ENCODE measurements at places on chromosomes 4 and X.

DNA sequence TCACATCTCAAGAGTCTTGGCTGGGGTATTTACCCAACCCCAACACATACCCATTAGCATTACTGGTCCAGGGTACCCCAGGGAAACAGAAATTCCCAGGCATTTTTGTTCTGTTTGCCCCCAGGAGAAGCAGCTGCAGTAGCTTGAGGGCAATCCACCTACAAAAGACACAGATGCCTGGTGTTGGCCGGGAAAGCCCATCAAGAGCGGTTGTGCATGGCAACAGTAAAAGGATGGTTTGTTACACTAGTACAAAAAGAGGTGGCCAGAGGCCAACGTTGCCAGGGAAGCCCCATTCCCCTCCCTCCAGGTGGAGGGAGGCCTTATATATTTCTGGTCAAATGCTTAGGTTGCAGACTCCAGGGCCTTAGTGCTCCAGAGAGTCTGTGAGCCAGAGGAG is 637.8 kb downstream of the BCOR start:
- no peak for DNase-seq

GRCh38 chr4:145189981-145190380 is 9.6 kb upstream of the OTUD4 start:
- no peak for DNase-seq

DNA sequence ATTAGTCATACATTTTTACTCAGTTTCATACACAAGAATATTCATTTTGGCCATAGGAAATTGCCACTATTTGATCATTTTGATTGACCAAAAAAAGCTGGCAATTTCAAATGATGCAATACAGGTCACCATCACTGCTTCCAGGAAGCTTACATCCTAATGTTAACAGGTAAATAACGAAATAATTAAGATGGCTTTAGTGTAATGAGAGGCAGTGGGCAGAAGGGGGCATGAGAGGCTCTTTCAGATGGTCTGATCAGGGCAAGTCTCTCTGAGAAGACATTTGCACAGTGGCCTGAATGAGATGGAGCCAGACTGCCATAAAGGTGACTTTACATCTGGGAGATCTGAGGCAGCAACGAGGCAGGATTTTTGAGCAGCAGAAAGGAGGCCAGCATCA is 170.7 kb downstream of the SLIT2 start:
- peak; percentile 40 for DNase-seq

DNA sequence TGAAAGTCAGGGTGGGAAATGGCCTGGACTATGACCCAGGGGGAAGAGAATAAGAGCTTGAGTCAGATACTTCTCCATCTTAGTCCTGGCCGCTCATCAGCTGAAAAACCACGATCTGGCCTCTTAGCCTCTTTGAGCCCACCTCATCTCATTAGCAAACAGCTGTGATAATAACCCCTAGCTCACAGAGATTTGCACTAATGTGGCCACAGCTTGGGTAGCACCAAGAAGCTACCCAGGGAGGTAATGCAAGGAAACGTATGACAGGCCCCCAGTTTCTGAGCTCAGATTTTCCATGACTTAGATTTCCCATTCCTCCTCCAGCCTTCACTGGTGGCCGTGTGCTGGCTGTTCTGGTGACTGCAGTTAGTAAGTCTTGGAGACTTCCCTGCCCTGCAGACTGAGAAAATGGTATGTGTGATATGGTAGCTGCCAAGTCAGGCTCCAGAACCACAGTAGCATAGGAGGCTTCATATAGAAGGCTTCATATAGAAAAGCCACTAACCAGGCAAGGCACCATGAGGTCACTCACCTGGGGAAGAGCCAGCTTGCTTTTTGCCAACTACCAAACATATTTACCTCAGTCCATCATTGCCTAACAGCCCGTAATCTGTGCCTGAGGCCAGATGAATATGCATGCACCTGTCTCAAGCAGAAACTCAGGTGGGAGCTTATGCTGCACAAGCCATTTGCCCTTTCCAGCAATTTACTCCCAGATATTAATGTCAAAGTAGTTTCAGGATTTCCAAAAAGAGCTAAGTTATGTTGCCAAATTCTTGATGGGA is 51.4 kb upstream of the GABRE start:
- no peak for DNase-seq

- DNase-seq, result no peak
These were observed 94.2 kb upstream of the MAMLD1 start for GRCh38 chrX:150268839-150269355.

DNA sequence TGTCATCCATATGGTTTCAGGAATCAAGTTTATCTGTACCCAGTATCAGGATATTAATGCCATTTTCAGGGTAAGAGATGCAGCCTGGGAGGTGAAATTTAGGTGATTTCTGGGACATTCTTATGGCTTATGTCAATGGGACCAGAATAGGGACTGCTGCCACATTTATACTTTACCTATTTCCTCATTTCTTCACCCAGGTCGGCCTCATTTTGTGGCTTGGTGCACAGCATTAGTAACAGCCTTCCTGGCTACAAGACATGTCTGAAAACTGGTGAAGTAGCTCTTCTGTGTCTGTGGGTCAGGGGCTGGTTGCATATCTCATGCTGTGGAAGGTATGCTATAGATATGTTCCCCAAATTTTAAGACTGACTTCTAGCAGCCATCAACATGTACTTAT is 284.8 kb downstream of the AFF2 start:
- no peak for DNase-seq

- no peak for DNase-seq
These were observed 17.7 kb upstream of the MAD2L1 start for GRCh38 chr4:120084327-120084726.

GRCh38 chr4:175702703-175703102 is 109.4 kb downstream of the GPM6A start:
- DNase-seq, result no peak

- no peak for DNase-seq
These were observed 146.6 kb downstream of the PPA2 start for GRCh38 chr4:105327222-105327621.

DNA sequence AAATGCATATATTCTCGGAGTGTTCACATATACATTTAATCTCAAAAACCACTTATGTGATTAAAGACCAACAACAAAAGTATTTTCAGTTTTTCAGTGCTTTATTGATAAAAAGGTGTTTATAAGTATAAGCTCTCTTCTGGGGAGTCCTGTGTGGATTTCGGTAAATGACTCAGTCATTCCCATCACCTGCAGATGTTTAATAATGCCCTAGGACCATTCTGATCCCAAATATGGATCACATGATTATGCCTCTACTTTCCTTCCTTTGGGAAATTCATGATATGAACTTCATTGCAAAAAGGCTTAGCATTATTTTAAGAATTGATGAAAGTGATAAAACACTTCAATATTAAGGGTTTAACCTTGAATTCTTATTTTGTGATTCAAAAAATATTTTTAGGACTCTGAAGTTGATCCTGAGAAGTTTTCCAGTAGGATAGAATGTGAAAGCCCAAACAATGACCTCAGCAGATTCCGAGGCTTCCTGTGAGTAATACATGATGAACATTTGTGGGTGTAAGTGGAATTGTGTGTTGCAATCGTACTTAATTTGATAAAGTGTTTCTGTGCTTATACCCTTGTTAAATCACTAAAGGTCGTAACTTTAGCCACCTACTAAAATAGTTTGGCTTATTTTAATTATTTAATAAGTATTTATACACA is 40.2 kb downstream of the ATP10D start:
- no peak for DNase-seq

- DNase-seq, result no peak
These were observed 214.5 kb downstream of the KCNIP4 start for GRCh38 chr4:21733894-21734630.

DNA sequence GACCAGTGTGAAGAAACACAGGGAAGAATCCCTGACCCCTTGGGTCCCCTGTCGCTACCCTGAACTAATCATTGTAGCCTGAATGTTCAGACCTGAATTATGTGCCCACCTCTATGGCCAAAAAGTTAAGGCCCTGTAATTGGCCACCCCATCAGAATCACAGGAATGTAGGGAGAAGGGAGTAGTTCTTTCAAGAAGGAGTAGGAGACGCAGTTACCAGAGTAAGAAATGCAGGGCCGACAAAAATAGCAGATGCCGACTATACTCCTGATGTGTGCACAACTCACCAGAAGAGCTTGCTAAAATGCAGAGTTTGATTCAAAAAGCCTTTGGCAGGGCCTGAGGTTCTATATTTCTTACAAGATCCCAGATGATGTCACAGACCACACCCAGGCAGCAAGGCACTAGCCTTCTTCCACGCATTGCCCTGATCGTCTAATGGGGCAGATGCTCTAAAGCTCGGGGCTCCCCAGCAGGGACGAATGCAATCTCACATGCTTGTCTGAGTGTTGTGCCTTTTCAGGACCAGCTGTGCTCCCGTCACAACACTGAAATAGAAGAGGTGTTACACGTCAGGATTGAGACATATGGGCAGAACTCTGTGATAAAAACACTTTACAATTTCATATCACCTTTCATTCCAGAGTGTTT is 161.0 kb upstream of the FAM241A start:
- no peak for DNase-seq

DNA sequence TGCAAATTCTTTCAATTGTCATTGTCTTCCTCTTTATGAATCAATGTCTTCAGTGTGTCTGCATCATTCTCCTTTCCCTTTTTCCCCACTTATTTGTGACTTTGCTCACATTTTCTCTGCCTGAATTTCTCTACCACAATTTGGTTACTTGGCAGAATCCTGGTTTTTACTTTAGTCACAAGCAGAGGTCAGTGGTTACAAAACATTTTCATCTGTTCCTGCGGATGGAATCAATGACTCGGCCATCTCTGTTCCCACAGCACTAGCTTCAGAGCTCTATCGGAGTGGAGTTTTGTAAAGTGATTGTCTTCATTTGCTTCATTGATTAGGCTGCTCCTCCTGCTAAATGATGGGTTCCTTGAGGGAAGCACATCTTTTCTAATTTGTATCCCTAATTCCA is 501.3 kb upstream of the AADAT start:
- DNase-seq, result no peak

All from CD4-positive, alpha-beta T cell treated with Interleukin-12 subunit alpha and Interleukin-12 subunit beta, for 1 hour (primary cell).